ENCODE measurements at places on chromosomes 6 and 20.

GRCh38 chr20:14401479-14402138, 64.2 kb upstream of the FLRT3 start:
- no peak for DNase-seq

- DNase-seq = no peak
Measured at GRCh38 chr20:5822569-5822968, 72.4 kb downstream of the SHLD1 start.

- DNase-seq = no peak
Measured at GRCh38 chr6:102986086-102986485, 1592.6 kb downstream of the GRIK2 start.

GRCh38 chr6:82068721-82069120, 178.8 kb downstream of the IBTK start:
- DNase-seq = no peak

GRCh38 chr6:149439626-149440025, 39.6 kb downstream of the SUMO4 start:
- no peak for DNase-seq

GRCh38 chr6:20589266-20589665, 55.0 kb downstream of the CDKAL1 start:
- DNase-seq = no peak

GRCh38 chr6:161217628-161218027, 56.2 kb downstream of the AGPAT4 start:
- DNase-seq = no peak

DNA sequence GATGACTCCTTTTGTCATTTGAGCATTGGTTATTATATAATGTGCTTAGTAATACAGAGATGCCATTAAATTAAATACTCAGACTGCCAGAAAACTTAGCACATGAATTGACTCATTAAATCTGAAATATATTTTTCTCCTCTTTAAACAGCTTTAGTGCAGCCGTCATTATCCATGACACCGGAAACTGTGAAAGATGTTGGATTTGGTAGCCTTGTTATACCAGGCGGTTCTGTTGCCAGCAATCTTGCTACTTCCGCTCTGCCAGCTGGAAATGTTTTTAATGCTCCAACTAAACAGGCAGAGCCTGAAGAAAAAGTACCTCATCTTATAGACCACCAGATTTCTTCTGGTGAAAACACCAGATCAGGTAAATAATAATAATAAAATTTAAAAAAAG, 97.6 kb downstream of the SCAF8 start:
- no peak for DNase-seq

GRCh38 chr6:108222504-108222903, 38.3 kb downstream of the SNX3 start:
- DNase-seq = no peak

DNA sequence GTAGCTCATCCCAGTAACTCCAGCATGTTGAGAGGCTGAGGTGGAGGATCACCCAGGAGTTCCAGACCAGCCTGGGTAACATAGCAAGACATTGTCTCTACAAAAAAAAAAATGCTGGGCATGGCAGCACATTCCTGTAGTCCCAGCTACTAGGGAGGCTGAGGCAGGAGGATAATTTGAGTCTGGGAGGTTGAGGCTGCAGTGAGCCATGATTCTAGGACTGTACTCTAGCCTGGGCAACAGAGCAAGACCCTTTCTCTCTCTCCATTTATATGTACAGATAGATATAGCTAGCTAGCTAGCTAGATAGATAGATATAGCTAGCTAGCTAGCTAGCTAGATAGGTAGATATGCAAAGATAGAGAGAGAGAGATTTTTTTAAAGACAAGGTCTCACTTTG, 20.4 kb downstream of the ILRUN start:
- no peak for DNase-seq

DNA sequence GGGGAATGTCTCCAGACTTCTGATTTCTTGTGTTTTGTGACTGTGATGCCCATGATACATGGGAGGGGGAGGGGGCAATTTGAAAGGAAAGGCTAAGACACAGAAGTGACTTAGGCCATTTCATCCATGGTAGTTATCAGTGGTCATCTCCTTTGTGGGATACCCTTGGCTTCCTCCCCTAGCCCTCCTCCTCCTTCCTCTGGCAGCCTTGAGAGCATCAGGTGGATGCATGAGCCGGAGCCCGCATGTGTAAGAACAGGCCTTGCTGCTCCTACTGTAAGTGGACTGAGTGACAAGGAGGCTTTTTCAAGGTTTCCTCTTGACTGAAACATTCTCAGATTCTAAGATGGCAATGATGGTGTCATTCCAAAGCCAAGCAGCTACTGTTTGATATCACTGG, 874 bp downstream of the CD83 start:
- no peak for DNase-seq

GRCh38 chr6:69758214-69758613, 38.6 kb downstream of the LMBRD1 start:
- DNase-seq = no peak

GRCh38 chr20:17871181-17871580, 97.4 kb downstream of the SNX5 start:
- DNase-seq = no peak

GRCh38 chr6:168133168-168133561, 54.2 kb upstream of the FRMD1 start:
- peak; percentile 15 for DNase-seq

- no peak for DNase-seq
Measured at GRCh38 chr6:33813990-33814985, 10.5 kb upstream of the MLN start.

GRCh38 chr6:113707194-113707593, 150.0 kb upstream of the MARCKS start:
- DNase-seq = no peak

GRCh38 chr20:48708630-48709029, 119.2 kb downstream of the PREX1 start:
- DNase-seq = no peak

GRCh38 chr6:125224231-125224861, 70.8 kb downstream of the TPD52L1 start:
- no peak for DNase-seq

- no peak for DNase-seq
Measured at GRCh38 chr6:13412639-13413465, 74.5 kb downstream of the GFOD1 start.

DNA sequence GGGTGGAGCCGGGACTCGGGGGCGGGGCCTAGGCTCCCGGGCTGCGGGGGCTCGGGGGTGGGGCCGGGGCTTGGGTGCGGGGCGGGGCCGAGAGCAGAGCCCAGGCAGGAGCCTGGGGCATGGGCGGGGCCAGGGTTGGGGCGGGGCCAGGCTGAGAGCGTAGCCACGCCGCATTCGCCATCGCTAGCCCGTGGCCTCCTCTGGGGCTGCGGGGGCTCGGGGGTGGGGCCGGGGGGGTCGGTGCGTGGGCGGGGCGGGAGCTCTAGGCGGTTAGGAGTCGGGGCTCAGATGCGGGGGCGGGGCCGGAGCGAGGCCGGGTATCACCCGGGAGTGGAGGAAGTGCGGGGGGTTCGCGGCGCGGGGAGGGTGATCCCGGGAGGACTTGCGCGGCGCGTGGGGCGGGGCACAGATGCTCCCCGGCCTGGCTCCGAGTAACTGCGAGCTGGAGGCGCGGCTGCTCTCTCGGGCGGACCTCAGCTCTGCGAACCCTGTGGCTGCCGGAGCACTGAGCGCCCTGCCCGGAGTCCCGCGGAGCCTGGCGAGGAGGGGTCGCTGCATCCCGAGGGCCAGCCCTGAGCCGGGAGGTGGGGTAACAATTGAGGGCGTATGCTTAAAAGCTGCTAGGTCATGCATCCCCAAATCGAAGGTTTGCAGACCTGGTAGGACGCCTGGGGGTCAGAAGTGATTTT, 434 bp upstream of the ECI2 start:
- peak; percentile 98 for DNase-seq

- DNase-seq = no peak
Measured at GRCh38 chr6:23306251-23306950, 737.0 kb downstream of the HDGFL1 start.

DNA sequence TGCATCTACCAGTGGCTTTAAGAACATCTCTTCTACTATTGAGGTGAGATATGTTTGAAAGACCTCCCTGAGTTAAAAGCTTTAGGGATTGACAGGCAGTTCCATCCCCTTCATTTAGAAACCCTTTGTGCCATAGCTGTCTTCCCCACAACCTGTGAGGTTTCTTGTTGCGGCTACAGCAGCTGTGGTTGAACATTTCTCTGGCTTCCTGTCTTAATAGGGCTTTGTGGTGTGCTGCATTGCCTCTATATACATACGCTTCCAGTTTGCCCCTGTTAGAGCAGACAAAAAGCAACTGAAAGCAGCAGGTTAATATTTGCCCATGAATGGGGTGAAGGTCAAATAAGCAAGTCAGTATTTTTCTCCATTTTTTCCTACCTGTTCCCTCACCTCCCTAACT, 210.2 kb downstream of the TMEM200A start:
- no peak for DNase-seq

- no peak for DNase-seq
Measured at GRCh38 chr6:7262746-7263518, 50.1 kb downstream of the SSR1 start.

DNA sequence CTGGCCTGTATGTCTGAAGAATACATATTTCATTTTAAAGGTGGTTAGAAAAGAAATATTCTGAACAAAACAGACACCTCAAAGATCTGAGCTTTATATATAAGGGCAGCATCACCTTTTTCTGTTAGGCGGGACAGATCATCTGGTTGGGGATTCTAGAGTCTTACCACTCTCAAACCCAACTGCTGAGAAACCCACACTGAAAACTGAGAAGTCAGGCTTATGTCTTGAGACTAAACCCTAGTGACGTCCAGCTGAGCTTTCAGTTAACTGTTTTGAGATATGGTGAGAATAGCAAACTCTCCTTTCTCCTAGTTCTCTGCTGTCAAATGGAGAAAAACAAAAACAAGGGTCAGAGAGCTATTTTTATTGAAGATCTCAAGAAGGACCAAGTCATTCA, 63.7 kb upstream of the CCN6 start:
- no peak for DNase-seq

DNA sequence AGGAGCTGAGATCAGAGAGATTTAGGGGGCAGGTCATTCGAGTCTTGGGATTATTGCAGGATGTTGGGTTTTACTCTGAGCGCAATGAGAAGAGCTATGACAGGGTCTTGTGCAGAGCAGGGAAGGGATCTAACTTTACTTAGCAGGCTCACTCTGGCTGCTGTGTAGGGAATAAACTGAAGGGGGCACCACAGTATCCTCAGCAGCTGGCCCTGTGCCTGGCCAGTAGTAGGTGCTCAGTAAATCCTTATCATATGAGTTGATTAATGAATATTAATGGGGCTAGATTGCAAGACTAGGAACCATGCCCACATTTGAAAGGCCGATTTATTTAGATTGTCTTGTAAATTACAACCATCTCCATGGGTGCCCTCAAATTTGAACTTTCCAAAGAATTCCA, 4.6 kb upstream of the MDGA1 start:
- no peak for DNase-seq

- DNase-seq = peak; percentile 46
Measured at GRCh38 chr6:52984247-52984646, 10.8 kb downstream of the GSTA4 start.

DNA sequence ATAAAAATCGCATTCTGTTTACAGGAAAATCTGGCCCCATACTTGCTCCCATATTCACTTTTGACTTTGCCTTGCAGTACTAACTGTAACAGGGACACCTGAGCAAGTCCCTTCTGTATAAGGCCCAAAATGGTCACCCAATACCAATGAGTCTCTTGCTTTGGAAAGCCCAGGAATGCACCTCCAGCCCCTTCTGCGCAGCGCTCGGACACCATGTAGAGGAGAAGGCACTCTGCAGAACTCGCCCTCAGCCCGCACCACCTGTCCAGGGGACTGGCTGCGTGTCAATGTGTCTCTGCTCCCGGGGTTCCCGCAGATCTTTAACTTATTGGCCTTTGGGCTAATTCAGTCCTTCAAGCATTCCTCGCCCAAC, 746 bp upstream of the PRND start:
- no peak for DNase-seq

GRCh38 chr6:71222671-71223070, 65.9 kb upstream of the OGFRL1 start:
- DNase-seq = no peak

- no peak for DNase-seq
Measured at GRCh38 chr20:61930776-61931475, 134.8 kb downstream of the TAF4 start.

- DNase-seq = no peak
Measured at GRCh38 chr6:3323696-3324261, 65.0 kb downstream of the PSMG4 start.

DNA sequence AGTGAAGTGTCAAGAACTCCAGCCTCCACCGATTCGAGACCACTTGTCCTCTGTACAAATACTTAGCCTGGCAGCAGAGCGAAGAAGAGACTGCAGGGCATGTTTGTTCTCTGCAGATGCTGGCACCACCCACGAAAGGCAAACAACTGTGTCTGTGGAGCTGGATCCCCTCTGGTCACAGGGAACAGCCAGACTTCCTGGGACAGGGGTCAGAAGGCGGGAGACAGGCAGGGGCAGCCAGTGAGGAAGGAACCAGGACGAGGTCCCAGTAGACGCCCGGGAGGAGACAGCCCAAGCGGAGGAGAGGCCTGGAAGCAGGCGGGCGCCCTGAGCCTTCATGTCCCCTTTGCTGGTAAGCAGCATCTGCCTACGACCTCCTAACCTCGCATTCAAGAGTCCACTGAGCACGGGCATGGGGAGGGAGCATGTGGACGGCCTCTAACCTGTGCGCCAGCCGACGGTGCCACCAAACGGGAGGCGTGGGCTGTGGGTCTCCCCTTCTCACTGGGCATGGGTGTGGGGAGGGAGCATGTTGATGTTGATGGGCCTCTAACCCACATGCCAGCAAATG, 265.5 kb downstream of the DLL1 start:
- no peak for DNase-seq

- DNase-seq = peak; percentile 9
Measured at GRCh38 chr6:167094820-167095637, 27.9 kb upstream of the CCR6 start.

GRCh38 chr20:43938932-43939761, 24.5 kb downstream of the TOX2 start:
- peak; percentile 96 for DNase-seq

DNA sequence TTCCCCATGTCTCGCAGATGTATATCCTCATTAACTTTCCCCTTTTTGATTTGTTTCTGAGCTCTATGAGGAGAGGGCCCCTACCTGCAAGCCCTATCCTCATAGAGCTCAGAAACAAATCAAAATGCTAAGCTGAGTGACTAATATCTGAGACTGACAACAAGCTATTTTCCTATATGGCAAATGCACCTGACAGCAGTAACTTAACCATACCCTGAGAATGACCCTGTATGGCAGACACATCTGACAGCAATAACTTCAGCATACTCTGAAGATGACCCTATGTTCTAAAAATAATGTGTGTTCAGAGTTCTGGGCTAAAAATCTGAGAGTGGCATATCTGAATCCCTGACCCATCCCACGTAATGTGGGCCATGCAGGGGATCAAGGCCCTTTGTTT, 79.0 kb upstream of the MEI4 start:
- no peak for DNase-seq

- DNase-seq = no peak
Measured at GRCh38 chr20:53513489-53514298, 79.9 kb downstream of the ZNF217 start.

DNA sequence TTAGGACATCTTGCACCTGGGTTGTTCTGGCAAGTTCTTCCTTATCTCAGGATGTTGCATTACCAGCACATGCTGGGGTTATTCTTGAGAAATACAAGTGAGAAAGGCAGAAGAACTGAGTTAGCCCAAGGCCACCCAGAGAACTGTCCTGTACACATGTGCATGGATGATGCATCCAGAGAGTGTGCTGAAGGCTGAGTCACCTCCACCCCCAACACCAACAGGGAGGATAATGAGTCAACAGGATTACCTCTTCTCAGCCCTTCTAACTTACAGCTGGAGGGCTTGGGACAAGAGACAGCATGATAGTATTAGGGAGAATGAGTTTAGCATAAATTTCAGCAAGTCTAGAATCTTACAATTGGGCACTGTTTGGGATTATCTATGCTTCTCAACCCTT, 8.5 kb downstream of the SCGN start:
- peak; percentile 91 for DNase-seq

- DNase-seq = peak; percentile 50
Measured at GRCh38 chr6:156791320-156791850, 14.2 kb downstream of the ARID1B start.
